NCI-H187 treated with DMSO at 0.1 percent for 48 hours (cell line): ENCODE measurements at places on chromosomes 3 and 15.

DNA sequence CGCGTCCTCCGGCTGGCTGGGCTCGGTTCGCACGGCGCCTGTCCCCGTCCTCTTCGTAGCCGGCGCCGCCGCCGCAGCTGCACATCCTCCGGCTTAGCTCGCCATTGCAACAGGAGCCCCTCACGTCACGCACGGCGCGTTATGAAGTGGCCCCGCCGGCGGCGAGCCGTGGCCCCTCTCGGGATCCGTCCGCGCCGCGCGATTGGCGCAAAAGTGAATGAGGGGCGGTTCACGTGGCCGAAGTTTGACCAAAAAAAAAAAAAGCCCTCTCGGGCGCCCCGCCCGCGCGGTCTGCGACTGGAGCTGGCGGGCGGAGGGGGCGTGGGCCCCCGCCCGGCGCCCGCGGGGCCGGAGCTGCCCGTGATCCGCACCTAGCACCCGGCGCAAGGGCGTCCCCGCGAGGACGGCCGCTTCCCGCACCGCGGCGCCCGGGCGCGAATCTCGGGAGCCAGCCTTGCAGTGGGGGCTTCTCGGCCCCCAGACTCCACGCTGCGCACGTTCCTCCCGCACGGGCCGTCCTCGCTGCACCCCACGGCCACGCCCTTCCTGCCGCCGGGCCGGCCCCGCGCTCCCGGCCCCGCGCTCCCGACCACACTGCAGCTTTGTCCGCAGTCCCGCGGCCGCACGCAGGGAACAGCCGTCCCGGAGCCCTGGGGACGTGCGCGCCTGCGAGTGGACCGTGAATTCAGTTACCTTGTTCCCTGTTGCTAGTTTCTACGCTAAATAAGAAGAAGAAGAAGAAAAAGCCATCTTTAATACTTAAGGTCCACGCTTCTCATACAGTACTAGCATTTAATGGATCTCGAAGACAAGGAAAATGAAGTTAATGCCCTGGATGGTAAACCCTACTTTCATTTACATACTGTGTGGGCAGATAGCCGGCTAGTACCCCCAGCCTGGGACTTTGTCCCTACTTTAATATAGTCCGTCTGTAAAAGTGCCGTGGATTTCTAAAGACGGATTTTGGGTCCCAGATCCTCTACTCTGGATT, at the start of gene CHSY1:
Gene CHSY1, minus strand, starts transcription at position 219 of the 991 bp plus-strand sequence. CDS start 592 bp downstream, outside the sequence.
- peak; percentile 54 for DNase-seq

DNA sequence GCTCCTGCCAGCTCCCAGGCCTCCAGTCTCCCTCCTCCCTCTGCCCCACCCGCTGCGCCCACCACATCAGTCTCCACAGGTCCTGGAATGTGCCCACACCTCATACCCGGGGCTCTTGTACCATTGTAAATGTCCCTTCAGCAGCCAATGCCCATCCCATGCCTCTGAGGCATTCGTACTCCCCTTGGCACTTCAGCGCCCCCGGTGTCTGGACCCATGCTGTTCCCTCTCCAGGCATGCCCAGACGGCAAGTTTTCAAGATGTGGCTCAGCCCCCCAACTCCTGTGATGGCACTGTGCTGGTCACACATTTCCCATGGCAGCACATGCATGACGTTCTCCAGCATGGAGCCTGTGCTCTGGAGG, 13.3 kb downstream of the PLXND1 start:
- DNase-seq, result no peak

- no peak for DNase-seq
Observed at GRCh38 chr3:138949002-138949418, 2.0 kb downstream of the FOXL2NB start.

DNA sequence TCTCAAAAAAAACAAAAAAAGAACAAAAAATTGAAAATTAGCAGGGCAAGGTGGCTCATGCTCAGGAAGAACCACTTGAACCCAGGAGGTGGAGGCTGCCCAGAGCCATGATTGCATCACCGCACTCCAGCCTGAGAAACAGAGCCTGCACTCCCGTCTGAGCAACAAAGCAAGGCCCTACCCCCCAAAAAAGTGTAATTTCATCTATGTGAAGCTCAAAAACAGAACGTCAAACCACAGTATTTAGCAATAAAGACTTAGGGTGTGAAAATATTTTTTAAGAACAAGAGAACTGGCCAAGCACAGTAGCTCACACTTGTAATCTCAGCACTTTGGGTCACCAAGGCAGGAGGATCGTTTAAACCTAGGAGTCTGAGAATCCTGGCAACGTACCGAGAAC, 38.2 kb downstream of the STAG1 start:
- no peak for DNase-seq

- no peak for DNase-seq
Observed at GRCh38 chr3:50714946-50715345, 40.2 kb downstream of the DOCK3 start.

DNA sequence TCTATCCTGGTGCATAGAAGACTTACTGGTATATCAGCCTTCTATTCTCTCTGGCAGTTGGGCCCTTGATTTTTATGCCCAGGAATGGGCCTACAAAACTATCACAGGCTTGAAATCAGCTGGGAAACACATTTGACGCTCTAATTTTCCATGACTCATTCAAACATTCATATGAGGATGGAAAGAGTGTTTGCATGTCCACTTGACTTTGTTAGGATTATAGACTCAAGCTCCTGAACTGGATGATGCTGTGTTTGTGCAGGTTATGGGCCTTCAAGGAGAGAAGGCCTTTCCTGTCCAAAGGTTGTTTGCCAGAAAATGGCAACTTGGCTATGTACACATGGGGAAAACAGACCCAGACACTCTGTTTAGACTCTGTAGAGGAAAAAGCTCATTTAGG, 219.9 kb downstream of the GAP43 start:
- DNase-seq, result no peak

DNA sequence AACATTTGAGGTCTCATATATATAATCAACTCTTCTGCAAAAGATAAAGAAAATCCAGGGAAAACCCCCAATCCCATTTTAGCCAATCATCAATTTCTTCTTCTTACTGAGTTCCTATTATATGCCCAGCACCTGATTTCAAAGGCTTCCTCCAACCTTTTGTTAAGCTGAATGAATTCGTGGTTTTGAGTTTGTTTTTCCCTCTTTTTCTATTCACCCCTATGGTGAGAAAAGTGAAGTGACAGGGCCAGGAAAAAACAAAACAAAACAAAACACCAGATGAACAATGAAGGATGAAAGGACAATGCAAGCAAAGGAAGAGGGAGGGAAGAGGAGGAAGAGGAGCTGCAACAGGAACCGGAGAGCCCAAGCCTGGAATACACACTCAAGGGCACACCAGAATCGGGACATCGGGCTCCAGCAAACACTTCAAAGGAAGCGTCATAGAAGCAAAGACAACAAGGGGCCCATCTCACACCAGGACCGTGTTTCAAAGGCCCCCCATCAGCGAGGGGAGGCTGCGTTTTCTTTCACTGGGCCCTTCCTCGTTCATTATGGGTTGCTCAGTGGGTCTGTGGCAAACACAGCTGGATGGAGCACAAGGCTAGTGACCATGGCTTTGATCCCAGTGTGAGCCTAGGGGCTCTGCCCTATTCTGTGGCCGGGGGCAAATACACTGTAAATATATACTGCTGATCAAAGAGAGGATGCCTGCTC, 50.2 kb downstream of the VGLL4 start:
- no peak for DNase-seq

GRCh38 chr3:177295116-177295515, 97.8 kb upstream of the TBL1XR1 start:
- DNase-seq, result no peak

- DNase-seq, result no peak
Observed at GRCh38 chr15:60172143-60172542, 168.0 kb downstream of the FOXB1 start.

DNA sequence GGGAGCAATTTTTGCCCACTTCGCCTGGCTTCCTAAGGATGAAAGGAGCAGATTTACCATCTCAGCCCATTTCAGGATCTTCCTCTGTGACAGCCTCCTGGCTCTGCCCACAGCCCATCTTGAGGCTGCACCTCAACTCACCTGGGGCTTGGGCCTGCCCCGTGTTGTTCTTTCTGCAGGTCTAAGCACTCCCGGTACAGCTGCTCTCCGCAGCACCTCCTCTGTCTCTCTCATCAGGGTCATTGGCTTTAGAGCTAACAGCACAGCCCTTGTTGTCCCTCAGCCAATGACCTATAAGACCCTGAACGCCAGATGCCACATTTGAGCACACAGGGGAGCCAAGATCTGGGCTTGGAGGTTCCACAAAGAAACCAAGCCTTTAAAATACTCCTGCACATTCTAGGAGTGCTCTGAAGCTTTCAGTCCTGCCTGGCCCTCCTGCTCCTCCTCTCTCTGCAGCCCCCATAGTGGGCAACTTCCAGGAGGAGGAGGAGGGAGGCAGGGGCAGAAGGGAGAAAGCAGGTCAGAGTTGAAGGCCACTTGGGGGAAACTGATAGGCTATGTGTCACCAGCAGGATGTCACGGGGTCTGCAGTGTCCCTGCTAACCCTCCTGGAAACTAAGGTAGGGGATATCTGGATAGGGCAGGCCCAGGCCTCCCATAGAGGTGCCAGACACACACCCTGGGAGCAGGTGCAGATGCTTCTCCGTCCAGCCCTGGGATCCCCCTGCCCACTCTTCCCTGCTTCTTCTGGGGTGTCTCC, 115.6 kb downstream of the ETFA start:
- no peak for DNase-seq

GRCh38 chr3:146524961-146525360, 19.4 kb downstream of the PLSCR1 start:
- no peak for DNase-seq

GRCh38 chr3:67291287-67292252, 293.5 kb downstream of the KBTBD8 start:
- no peak for DNase-seq

GRCh38 chr3:142273501-142273900, 48.1 kb upstream of the GK5 start:
- DNase-seq, result no peak

GRCh38 chr15:81174125-81174791, 22.4 kb upstream of the IL16 start:
- no peak for DNase-seq
